ENCODE measurements at places on chromosomes 6 and 20. TPM values are rescaled to one million over a fixed set of nuclear protein-coding genes. Genes with fewer than 3 reads are reported as not detected.

Gene POPDC3
- not detected for total RNA-seq

GRCh38 chr20:55760586-55760985, 244.7 kb downstream of the CBLN4 start:
- H3K4me1 ChIP-seq = no peaks in the 10 kb centered on the region
- H3K36me3 ChIP-seq = no peaks in the 10 kb centered on the region
- no peaks in the 10 kb centered on the region for H3K27me3 ChIP-seq
- no peak for DNase-seq
- H3K4me3 ChIP-seq = no peak overlapping the region

Gene SYTL3
- 5.2 TPM for total RNA-seq

- no peak for DNase-seq
- H3K4me1 ChIP-seq = no peaks in the 10 kb centered on the region
- peak overlapping the region; percentile 77 for H3K4me3 ChIP-seq
- H3K27ac ChIP-seq = no peak overlapping the region
Observed at GRCh38 chr6:136250686-136251008, 536 bp upstream of the MTFR2 start.

Gene CCDC28A
- 23.3 TPM for total RNA-seq
